T-helper 1 cell (primary cell): ENCODE measurements at places on chromosomes 6 and 20.

GRCh38 chr6:30007132-30007764 lies 53.8 kb upstream of the POLR1H start:
- DNase-seq = peak; percentile 40

DNA sequence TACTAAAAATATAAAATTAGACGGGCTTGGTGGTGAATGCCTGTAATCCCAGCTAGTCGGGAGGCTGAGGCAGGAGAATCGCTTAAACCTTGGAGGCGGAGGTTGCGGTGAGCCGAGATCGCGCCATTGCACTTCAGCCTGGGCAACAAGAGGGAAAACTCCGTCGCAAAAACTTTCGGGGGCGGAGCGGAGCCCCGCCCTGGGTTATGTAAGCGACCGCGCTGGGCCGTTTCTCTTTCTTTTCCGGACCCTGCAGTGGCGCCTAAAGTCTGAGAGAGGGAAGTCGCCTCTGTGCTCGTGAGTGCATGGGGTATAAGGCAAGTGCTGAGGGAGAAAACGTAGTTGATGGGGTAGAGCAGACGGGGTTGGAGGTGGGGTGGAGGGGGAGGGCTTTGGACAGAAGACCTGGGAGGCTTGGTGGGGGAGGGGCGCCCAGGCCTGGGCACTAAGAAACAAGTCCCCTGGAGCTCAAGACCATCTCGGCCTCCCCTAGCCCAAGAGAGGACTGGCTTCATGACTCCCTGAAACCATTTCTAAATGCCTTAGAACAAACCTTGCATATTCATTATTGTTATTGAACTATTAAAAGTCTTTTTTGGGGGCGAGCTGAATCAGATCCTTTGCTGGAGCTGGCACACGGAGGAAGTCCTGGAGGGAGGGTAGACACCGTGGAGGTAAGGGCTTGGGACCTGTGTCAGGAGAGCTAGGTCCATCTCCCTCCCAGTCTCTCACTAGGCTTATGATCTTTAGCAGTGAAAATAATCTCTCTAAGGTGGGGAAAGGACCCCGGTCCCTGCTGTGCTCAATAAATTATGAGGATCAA lies 2.7 kb upstream of the MICA start:
- DNase-seq = peak; percentile 68

GRCh38 chr6:11366183-11366933 lies 133.9 kb upstream of the NEDD9 start:
- peak; percentile 19 for DNase-seq

DNA sequence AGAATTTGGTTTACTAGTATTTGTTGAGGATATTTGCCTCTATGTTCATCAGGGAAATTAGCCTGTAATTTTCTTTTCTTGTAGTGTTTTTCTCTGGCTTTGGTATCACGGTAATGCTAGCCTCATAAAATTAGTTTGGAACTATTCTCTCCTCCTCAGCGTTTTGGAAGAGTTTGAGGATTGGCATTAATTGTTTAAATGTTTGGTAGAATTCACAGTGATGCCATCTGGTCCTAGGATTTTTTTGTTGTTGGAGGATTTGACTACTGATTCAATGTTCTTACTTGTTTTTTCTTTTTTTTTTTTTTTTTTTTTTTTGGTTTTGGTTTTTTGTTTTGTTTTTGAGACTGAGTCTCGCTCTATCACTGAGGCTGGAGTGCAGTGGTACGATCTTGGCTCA lies 156.2 kb upstream of the BTBD3 start:
- no peak for DNase-seq

GRCh38 chr6:125529061-125529460 lies 220.4 kb upstream of the HEY2 start:
- DNase-seq = no peak

GRCh38 chr6:10643201-10643651 lies 51.2 kb downstream of the C6orf52 start:
- no peak for DNase-seq

DNA sequence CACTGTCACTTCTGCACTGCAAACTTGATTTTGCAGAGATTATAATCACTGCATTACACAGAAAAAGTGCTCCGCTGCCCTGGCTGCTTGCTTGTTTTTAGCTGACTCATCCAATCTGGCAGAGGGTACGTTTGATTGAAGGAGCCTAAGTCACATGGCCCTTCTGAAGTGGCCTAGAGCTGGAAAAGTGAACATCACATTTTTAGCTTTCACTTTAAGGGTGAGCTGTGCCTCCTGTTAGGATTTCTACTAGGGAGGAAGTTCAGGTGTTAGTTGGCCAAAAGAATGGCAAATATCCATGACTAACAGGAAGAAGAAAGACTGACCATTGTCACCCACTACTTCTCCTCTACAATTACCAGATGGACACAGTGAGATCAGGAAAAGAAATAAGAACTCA lies 889.1 kb upstream of the MAP3K7 start:
- DNase-seq = no peak

GRCh38 chr6:6482256-6482655 lies 106.3 kb upstream of the LY86 start:
- DNase-seq = no peak

DNA sequence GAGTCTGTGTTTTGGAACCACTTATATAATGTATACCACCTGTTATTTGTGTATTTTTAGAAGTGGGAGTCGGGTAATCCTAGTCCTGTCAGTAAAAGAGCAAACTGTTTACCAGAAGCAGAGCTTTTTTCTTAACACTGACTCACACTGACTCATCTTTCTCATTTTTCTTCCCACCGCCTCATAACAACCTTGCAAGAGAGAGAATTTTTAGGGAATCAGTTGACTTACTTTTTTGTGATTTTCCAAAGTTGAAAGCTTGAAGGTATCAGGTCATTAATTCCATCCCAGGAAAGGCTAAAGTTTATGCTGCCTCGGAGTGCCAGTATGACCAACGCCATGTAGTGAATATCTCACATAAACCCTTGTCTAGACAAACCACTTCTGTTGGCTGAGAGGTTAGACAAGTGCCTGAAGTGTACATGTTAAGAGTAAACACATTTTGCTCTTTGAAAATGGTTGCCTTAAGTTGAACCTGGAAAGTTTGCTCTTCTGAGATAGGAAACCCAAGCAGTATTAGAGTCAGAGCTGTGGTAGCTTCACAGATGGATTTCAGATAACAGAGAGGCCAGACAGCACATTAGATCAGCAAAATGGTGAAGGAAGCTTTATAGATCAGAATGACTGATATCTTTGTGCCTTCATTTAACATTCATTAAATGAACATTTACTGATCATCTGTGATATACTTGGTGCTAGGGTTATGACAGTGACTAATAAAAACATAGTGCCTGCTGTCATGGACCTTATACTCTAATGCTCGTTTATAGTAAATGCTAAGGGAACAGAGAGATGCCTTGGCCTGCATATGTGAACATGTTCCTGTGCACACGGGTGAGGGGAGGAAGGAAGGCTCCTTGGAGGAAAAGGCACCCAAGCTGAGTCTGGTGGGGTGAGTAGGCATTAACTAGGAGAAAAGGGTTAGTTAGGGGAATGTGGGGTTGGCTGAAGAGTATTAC lies 29.1 kb upstream of the PKIG start:
- peak; percentile 3 for DNase-seq
